Left ventricle myocardium inferior (tissue), 1 donor: ENCODE measurements at places on chromosomes 1 and 21.

GRCh38 chr1:205438213-205439158 lies 16.6 kb upstream of the LEMD1 start:
- peak; percentile 86 for DNase-seq

GRCh38 chr1:155989242-155990004 lies 11.1 kb upstream of the ARHGEF2 start:
- peak; percentile 70 for DNase-seq

GRCh38 chr1:59123081-59123681 lies 173.7 kb upstream of the FGGY start:
- no peak for DNase-seq

GRCh38 chr1:204460346-204460745 lies 34.3 kb downstream of the PIK3C2B start:
- DNase-seq, result no peak

- no peak for DNase-seq
Observed at GRCh38 chr1:204706838-204707509, 21.4 kb upstream of the LRRN2 start.

DNA sequence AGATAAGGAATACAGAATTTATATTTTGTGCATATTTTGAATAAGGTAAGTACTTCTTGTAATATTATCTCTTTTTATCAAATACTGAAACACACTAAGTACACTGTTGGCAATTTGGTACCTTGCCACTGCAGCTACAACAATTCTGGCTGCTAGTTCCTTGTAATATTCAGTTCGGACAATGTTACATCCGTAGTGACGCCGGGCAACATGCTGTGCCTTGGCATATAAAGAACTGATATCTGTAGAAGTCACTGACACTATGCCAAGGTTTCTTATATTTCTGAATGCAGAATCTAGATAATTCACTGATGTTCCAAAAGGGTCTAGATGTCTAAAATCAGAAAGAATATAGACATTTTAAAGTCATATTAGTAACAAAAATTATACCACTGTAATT lies 17.5 kb downstream of the TRMT1L start:
- no peak for DNase-seq

DNA sequence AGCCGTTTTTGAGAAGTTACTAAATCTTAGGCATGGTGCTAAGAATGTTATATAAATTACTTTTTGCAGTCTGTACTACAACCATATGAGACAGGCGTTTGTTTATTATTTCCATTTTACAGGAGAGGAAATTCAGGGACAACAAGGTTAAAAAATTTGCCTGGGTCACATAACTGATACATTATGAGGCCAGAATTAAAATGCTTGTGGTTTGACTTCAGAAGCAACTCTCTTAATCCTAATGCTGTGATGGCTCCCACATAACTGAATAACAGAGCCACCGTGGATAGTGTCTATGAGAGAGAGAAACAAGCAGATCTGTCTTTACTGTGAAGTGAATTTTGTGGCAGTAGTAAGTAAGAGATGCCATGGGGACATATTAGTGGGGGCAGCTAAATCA lies 184.9 kb downstream of the NCAM2 start:
- DNase-seq, result no peak

DNA sequence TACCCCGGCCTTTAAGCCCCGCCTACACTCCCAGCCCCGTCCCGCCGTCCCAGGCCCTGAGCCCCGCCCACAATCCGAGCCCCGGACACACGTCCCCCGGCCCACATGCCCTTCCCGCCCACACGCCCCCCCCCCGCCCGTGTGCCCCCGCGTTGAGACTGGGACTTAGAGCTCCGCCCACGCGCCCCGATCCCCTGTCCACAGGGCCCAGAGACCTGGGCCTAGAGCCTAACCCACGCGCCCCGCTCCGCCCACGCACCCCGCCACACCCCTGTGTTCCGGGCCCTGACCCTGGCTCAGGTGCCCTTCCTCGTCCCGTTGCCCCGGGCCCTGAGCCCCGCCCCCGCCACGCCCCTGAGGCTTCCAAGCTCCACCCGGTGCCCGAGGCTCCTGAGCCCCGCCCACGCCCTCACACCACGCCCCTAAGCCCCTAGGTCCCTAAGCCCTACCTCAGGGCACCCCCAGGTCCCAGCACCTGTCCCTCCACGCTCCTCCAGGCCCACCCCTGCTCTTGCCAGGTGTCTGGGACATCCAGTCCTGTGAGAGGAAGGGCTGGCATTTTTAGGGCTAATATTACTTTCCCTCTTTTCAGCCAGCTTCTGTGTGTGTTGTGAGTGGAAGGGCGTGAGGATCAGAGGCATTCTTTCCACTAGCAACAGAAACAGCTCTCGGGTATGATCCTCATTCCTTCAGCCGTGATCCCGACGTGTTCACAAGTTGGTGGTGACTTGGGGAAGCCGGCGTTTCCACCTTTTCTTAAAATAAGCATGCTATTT lies 552 bp upstream of the GPR157 start:
- peak; percentile 89 for DNase-seq

- DNase-seq, result no peak
Observed at GRCh38 chr21:32929633-32930038, 96.1 kb upstream of the OLIG2 start.

- no peak for DNase-seq
Observed at GRCh38 chr1:26335774-26336476, 18.0 kb downstream of the CRYBG2 start.

DNA sequence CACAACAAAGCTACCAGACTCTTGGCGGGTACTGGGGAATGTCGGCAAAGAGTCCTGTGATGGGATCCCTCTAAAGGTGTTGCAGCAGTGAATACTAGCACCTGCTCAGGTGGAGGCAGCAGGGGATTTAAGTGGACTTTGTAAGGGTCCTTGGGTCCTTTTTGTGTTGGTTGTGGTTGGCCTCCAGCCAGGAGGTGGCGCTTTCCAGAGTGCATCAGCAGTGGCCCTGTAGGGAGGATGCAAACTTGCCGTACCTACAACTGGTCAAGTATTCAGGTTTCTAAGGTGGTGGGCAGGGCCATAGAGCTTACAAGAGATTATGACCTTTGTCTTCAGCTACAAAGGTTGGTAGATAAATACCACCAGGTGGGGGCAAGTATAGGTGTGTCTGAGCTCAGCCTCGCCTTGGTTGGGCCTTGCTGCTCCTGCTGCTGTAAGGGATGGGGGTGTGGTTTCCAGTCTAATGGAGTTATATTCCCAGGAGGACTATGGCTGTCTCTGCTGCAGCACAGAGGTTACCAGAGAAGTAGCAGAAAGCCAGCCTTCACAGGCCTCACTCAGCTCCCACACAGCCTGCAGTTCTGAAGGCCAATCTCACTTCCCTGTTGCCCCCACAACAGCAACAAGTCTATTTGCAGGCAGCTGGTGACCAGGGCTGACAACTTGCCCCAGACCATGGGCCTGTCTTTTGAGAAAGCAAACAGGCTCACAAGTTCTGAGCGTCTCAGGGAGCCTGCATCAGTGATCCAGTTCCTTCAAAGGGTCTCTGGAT lies 7.3 kb downstream of the OR2M5 start:
- no peak for DNase-seq
